ENCODE measurements at places on chromosomes 3 and 15.
A peak's percentile ranks its signal among the peaks of the same experiment; 100 is the strongest.

- no peak for DNase-seq
These were observed 32.0 kb downstream of the KLHL25 start for GRCh38 chr15:85762756-85763127.

DNA sequence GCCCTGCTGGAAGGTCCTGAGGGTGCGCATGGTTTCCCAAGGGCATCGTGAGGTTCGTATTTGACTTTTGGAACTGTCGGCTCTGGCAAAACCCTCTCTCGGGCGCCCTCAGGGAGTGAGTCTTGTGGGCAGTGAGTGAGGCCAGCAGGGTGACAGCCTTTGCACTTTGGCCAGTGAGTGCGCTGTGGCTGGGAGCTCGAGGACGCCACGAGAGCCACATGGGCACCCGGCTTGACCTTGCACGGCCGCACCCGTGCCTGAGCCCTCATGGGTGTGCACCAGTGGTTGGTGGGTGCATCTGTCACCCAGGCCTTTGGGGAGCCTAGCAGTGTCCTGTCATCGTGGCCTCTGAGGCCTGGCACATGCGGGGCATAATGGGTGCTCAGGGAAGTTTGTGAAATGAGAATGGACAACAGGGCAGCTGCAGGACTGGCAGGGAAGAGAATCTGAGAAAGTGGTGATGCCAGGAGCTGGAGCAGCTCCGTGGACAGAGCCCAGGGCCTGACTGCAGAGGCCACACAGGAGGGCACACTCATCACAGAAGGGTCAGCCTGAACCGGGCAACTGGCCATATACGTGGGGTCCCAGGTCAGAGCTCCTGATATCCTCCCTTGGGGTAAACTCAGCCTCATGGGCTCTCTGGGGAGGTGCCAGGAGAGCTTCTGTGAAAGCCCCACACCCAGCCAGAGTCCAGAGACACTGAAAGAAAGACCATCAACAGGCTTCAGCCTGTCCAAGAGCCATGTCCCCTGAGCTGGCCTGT is 30.4 kb upstream of the SNRPA1 start:
- no peak for DNase-seq

DNA sequence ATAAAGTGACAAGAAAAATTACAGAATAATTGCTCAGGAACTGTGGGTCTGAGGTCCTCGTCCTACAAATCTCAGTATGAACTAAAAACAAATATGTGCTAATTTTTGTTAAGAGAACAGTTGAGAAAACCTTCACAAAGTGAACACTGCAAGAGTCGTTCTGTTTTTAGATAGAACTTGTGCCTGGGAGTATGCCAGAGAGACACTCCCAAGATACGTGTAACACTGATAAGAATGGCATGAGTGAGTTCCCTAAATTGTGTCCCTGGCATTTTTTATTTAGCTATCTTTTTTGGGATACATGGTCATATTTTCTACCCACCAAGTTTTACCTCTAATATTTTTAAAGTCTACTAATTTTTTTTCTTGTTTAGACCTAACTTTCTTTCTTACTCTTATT is 860.0 kb upstream of the NR2F2 start:
- no peak for DNase-seq

DNA sequence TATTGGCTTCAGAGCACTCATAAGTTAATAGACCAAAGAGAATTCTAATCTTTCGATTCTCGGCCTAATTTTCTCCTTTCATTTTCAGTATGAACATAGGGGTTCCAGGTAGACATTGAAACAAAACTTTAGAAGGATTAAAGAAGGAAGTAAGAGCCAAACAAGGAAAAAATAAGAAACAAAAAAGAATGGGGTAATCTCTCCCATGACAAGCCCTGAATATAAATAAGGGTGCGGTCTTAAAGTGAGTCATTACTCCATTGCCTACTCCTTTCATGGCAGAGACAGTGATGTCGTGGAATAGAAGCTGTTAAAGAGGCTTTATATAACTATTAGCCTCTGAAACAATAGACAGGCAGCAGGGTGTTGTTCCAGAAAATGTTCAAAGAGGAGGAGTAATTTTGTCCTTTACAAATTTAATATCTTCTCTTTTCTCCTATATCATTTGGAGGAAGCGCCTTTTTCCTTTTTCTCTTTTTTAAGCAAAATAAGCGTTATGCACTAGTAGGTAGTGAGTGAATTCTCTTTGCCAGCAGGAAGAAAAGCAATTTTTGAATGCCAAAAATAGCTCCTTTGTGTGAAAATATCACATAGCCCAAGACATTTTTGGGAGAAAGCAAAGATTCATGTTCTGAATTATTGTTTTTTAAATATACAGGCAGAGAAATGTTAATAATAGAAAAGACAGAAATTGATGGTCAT is 607.9 kb upstream of the KCNMB2 start:
- no peak for DNase-seq

DNA sequence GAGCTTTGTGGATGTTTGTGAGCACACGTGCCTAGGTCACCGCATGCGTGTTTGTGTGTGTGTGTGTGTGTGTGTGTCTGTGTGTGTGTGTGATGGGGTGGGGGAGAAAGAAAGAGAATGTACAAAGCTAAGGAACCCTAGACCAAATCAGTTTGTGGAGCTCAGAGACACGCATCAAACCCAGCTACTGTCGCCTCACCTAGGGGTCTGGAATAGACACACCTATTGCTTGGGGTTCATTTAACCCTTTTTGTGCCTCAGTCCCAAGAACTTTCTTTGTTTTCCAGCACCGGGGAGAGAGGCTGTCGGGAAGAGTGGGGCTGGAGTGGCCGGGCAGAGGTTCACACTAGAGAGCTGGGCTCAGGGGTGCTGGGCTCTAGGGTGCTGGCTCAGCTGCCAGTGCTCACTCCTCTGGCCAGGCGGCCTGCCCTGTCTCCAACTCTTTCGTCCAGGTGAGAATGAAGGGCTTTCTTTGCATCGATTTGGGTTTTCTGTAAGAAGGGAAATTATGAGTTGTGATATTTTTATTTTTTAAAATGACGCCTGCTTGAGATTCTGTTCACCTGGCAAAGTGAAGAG is 221.6 kb downstream of the MEIS2 start:
- no peak for DNase-seq

DNA sequence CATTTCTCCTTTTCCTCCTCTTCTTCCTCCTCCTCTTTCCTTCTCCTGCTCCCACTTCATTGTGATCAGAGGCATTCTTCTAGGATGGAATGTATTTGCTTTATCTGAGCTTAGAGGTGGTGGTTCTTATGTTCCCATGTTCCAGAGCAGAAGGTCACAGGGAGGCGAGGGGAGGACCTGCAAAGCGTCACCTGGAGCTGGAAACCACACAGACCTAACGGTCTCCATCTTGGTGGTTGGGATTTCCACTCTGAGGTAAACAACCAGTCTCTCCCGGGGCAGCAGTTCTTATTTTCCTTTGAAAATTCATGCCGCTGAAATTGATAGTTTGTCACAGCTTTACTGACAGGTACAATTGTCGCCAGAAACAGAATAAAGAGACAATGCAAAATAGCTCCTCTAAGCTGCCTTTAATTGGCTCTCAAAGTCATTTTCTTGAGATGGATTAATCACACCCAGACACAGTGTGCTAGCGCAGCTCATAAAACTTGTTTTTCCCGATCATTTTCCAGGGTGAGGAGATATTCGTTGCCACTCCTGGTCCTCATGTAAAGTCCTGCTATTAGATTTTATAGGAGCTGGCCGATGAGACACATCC is 16.9 kb upstream of the AGBL1 start:
- DNase-seq: no peak

DNA sequence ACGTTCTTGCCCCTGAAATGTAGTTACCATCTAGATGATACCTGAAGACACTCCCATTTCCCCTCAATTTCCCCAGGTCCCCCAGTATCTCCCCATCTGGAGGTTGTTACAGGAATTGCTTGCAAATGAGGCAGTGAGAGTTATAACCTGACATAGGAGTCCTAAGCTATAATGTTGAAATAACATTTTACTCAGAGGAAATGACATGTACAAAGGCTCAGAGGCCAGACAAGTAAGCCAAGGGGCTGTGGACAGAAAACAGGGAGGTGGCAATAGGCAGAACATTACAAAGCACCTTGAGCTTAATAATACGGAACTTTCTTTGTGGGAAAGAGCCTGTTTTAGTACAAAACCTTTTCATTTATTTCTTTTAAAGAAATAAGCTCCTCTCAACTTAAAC is 171.9 kb downstream of the FRMD5 start:
- DNase-seq: no peak

DNA sequence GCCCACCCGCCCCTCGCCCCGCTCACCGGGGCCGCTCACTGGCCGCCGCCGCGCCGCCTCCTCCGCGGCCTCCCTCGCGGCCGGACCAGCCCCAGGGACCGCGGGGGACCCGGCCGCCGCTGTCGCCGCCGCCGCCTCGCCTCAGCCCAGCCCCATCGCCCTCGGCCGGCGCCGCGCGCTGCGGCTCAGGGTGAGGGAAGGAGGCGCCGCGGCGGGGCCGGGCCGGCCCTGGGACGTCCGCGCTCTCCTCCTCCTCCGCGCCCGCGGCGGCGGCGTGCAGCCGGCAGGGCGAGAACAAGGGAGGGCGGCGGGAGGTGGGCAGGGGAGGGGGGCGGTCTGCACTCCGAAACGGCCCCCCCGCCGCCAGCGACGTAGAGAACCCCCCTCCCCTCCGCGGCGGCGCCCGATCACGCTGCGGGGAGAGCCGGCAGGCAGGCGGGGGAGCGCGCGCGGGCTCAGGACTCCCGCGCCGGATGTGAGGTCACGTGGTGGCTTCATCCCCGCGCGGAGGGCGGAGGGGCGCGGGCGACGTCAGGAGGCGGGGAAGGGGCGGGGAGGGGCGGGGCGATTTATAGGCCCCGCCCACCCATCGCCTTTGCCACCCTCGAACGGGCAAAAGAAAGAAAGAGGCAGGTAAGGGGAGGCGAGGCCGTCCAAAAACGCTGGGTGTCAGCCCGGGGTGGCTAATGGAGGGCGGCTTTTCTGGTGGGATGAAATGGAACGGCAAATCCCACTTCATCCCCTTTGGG is at the start of gene ATP13A3:
TSS of gene ATP13A3 (minus strand) at position 463 of the 749 bp plus-strand sequence. CDS start 24,812 bp downstream, outside the sequence.
- peak; percentile 54 for DNase-seq

DNA sequence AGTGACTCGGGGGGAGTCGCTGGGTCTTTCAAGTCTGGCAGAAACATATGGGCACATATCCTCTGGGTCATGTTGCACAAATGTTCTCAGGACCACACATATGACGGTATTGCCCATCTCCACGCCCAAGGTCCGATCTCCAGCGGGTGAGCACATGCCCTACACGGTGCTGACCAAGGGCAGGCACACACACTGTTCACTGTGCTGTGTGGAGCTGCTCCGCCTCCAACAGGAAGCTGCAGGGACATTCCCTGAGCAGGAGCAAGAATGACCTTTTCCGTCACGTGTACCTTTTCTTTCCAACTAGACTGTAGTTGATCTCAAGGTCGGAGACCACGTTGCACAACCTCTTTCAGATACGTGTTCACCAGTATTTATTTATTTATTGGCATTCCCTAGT is 41.7 kb upstream of the B3GNT5 start:
- DNase-seq: no peak

DNA sequence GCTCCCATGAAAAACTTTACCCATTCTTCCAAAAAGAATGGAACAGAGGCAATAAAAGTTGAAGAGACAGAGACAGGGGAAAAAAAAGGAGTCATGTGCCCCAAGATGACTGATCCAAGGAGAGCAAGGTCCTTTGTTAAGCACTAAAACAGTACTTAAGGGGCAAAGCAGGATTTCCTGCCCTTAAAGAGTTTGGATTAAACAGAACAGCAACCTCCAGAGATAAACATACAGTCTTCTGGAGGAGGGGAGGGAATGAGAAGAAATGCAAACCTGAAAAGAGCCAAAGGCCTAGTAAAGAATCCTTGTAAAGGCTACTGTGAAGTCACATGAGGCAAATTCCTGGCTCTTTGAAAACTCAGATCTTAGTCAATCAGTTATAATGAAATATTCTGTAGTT is 38.2 kb downstream of the SHQ1 start:
- no peak for DNase-seq

- DNase-seq: no peak
These were observed 84.2 kb downstream of the SEMA6D start for GRCh38 chr15:47801522-47801921.

- DNase-seq: no peak
These were observed 61.3 kb upstream of the LPP start for GRCh38 chr3:188092648-188093047.

DNA sequence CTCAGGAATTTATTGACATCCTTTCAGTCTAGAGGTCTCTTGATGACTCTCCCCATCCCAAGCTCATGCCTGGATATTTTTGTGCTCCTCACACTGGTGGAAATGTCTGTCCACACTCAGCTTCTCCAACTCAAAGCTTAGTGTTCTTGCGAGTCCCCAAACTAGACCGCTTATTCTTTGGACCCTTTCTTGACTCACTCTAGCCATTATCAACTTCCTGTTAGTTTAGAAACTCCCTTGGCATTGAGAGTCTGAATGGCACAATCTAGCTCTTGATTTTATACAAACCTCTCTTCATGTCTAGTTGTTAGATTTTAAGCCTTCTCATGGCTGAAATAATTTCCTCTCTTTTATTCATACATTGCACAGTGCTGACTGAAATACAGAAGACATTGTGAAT is 19.6 kb downstream of the TIGIT start:
- DNase-seq: no peak

GRCh38 chr15:55824857-55825613 is 82.1 kb upstream of the PRTG start:
- no peak for DNase-seq

DNA sequence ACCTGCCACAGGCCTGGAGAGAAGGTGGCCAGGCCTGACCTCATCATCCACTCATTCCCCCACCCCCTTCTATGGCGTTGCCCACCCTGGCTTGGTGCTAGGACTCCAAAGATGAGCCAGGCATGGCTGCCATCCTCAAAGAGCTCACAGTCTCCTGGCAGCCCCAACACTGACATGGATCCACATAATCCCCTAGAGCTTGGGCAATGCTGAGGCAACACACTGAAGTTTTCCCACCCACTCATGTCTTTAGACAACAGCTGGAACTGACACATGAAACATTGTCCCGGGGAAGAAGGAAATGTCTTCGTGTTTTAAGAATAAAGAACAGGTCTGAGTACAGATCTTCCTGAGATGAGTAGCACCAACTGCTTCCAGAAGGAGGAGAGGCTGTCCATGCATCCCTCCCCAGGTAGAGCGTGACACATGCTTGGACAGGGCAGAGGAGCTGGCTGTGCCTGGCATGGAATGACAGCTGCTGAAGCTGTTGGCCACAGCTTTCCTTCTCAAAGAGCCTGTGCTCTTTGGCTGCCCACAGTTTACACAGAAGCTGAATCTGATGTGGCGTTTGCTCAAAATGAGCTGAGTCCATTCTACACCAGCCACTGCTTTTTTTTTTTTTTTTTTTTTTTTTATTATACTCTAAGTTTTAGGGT is 70.1 kb downstream of the HOMER2 start:
- no peak for DNase-seq

DNA sequence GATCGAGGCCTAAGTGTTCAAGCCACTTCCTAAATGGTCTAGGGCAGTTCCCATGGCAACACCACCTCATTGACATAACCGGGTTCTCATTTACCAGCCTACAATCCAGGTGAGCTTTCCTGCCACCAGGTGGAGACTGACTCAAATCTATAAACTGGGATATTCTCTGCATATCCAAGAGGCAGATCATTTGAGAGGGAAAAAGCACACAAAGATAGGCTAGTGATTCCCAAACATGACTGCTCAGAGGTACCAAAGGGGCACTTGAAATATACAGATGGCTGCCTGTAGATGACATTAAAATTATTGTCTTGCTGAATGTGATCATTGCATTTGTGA is 141.3 kb upstream of the PROK2 start:
- peak; percentile 6 for DNase-seq
